ENCODE measurements at places on chromosomes 3 and 15. TPM values are rescaled to one million over a fixed set of nuclear protein-coding genes. Genes with fewer than 3 reads are reported as not detected.

Gene SHQ1
- 24.8 TPM for total RNA-seq

Gene TIPARP
- 34.0 TPM for total RNA-seq

Gene MUC13
- not detected for total RNA-seq

Gene CCR2
- total RNA-seq: 0.31 TPM

Gene RTP4
- not detected for total RNA-seq

Gene ANKRD34C
- not detected for total RNA-seq

Gene CHRM5
- total RNA-seq: 0.47 TPM

Gene SERINC4
- not detected for total RNA-seq

Gene GLDN
- total RNA-seq: 2.3 TPM

Gene DNASE1L3
- 0.94 TPM for total RNA-seq

Gene FILIP1L
- 1.2 TPM for total RNA-seq

Gene P2RY13
- 3.6 TPM for total RNA-seq

Gene SLC7A14
- total RNA-seq: 7.0 TPM

Gene TPRG1
- 0.94 TPM for total RNA-seq

Gene GPR87
- total RNA-seq: not detected

Gene ZPLD1
- not detected for total RNA-seq

Gene NRG4
- not detected for total RNA-seq

Gene PYGO1
- 44.0 TPM for total RNA-seq

Gene TNNC1
- total RNA-seq: not detected

Gene CFAP100
- total RNA-seq: 2.0 TPM

Gene SPINT1
- 5.1 TPM for total RNA-seq

Gene RPSA
- 1,286 TPM for total RNA-seq

Gene CX3CR1
- total RNA-seq: 11.4 TPM

Gene BTLA
- total RNA-seq: 0.16 TPM

Gene GOLGA8J
- total RNA-seq: not detected

Gene KCNMB3
- total RNA-seq: 3.1 TPM

Gene CFAP92
- total RNA-seq: 2.2 TPM

Gene NR1D2
- 41.5 TPM for total RNA-seq

Gene PPP1R14D
- not detected for total RNA-seq

Gene EBLN2
- 11.1 TPM for total RNA-seq

Gene NPAP1
- total RNA-seq: 0.31 TPM

Gene GOLGA8G
- not detected for total RNA-seq

Gene TRPM1
- total RNA-seq: not detected

Gene DENND4A
- 76.6 TPM for total RNA-seq

Gene NFKBIZ
- 2.3 TPM for total RNA-seq

Gene SLC28A2
- total RNA-seq: not detected

Gene GPR149
- total RNA-seq: 0.16 TPM

Gene CYP8B1
- total RNA-seq: not detected

Gene TMEM212
- not detected for total RNA-seq

Gene ARGFX
- total RNA-seq: not detected

Gene ITIH1
- total RNA-seq: 0.94 TPM

Gene ZMYND10
- 2.5 TPM for total RNA-seq

Gene ATP8B4
- total RNA-seq: 6.6 TPM

Gene ERICH6
- total RNA-seq: not detected

Gene TYRO3
- 20.3 TPM for total RNA-seq

Gene GREM1
- total RNA-seq: 3.4 TPM

Gene ADAMTS9
- 17.3 TPM for total RNA-seq

Gene SNX22
- total RNA-seq: 14.5 TPM

Gene P2RY12
- total RNA-seq: 49.8 TPM

Gene PAQR5
- 1.1 TPM for total RNA-seq

Gene IL17RD
- total RNA-seq: 38.1 TPM

Gene PROS1
- total RNA-seq: 14.2 TPM

Gene LRRN1
- total RNA-seq: 21.4 TPM

Gene ZKSCAN7
- 29.8 TPM for total RNA-seq

Gene CD96
- not detected for total RNA-seq
